ENCODE measurements at places on chromosomes 11 and 22. TPM values are rescaled to one million over a fixed set of nuclear protein-coding genes. Genes with fewer than 3 reads are reported as not detected.

GRCh38 chr22:27718186-27719035 lies 83.1 kb downstream of the MN1 start:
- DNase-seq, result no peak
- H3K4me3 ChIP-seq, result no peak overlapping the region
- H3K27ac ChIP-seq, result no peak overlapping the region
- no peaks in the 10 kb centered on the region for H3K4me1 ChIP-seq
- H3K27me3 ChIP-seq, result peaks cover 32% of the 10 kb centered on the region

- no peak for DNase-seq
- H3K4me3 ChIP-seq, result no peak overlapping the region
- peaks cover 17% of the 10 kb centered on the region for H3K27me3 ChIP-seq
- H3K36me3 ChIP-seq, result peaks cover 5% of the 10 kb centered on the region
These were observed 1027.7 kb downstream of the OPCML start for GRCh38 chr11:132504501-132505041.

HOATZ gene
- not detected for total RNA-seq

MYO7A gene
- total RNA-seq, result 0.30 TPM

NAP1L4 gene
- total RNA-seq, result 471 TPM

GPHA2 gene
- total RNA-seq, result 0.69 TPM

Measured in naive thymus-derived CD8-positive, alpha-beta T cell (primary cell).